ENCODE measurements at places on chromosomes 3 and 15.

- no peak for DNase-seq
Observed at GRCh38 chr3:112847692-112848091, 1.0 kb upstream of the CD200R1L start.

GRCh38 chr3:198093112-198093679 is 133.2 kb downstream of the LMLN start:
- DNase-seq: no peak

DNA sequence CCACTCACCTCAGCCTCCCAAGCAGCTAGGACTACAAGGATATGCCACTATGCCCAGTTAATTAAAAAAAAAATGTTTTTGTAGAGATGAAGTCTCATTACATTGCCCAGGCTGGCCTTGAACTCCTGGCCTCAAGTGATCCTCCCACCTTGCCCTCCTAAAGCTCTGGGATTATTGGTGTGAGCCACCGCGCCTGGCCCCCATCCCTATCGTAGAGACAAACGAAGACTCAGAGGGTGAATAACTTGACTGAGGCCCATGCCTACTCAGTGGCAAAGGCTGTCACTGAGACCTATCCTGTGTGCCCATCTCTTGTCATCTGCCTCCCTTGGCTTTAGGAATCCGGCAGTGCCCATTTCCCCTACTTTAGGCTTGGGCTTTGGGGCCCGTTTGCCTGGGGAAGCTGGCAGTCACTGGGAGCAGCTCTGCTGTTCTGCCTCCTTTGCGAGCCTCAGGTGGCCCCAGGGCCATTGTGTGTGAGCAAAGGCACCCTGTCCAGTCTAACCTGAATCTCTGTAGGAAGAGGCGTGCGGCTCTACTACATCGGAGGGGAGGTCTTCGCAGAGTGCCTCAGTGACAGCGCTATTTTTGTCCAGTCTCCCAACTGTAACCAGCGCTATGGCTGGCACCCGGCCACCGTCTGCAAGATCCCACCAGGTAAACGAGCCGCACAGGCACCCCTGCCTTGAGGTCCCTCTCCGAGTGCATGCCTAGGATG is 70.1 kb downstream of the AAGAB start:
- no peak for DNase-seq

- DNase-seq: no peak
Observed at GRCh38 chr3:78804251-78805037, 963.4 kb downstream of the ROBO1 start.

- no peak for DNase-seq
Observed at GRCh38 chr3:112127522-112128494, 5.2 kb downstream of the GCSAM start.

- no peak for DNase-seq
Observed at GRCh38 chr3:72011485-72011884, 226.5 kb upstream of the PROK2 start.

DNA sequence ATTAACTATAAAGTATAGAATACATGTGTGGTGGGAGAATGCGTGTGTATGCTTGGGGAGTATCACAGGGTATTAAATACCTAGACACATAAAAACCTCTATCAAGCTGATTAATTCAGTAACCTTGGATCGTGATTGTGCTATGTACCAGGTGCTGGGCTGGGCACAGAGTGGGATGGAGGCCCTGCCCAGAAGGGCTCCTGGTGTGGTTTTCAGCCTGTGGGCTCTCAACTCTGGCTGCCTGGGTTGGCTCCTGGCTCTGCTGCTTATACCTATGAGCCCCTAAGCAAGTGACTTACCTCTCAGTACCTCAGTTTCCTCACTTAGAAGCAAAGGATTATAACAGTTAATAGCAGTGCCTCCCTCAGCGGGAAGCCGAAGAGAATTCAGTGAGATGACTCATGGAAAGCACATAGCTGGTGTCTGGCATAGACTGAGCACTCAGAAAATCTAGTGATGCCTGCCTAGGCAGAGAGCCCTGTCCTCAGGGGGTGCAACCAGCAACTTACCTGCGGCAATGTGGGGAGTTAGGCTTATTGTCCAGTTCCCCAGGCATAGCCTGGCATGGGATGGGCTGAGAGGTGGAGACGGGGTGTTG is 90.6 kb upstream of the MYZAP start:
- no peak for DNase-seq

DNA sequence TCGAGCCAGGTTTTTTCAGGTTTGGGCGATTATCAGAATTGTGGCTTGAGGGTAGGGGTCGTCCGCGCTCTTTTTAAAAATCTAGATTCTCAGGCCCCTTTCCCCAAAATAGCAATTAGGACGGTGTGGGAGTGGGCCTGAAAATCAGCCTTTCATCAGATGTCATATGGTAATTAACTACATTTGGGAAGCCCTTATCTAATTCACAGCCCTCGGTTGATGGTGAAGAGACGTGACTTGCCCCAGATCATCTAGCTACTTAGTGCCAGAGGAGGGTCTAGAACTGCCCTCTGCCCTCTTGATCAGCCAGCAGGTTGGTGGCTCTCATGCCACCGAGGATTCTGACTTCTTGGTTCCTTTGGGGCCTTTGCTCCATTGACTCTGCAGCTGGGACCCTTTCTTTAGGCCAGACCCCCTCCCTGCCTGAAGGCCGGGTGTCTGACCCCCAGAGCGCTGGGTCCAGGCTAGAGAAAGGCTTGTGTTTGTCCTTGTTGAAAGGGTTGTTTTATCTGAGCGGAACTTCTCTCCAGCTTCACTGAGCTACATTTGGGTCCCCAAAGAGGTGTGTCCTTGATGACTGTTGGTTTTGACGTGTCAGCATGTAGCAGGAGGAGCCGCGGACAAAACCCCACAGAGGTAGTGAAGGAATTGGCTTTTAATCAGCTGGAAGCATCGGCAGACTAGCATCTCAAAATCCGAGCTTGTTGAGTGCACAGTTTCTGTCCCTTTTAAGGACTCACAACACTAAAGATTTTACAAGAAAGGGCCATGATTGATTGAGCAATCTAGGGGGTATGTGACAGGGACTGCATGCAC is 857 bp downstream of the AEN start:
- peak; percentile 54 for DNase-seq

DNA sequence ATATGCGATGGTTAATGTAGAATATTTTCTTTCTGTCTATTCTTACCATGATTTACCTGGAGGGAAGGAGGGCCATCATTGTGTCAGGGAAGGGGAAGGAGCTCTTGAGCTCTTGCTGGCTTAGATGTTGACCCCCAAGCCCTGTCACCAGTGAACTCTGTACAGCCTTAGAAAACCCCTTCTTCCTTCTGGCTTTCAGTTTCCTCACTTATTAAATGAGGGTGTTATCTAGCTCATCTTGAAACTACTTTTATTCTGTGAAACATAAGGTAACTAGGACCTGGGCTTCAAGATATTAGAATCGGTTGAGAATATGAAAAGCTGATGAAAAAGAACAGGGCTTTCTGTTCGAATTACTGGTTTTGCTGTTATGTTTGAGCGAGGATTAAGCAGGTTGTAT is 25.1 kb upstream of the UTS2B start:
- no peak for DNase-seq

GRCh38 chr15:99441444-99441800 is 124.4 kb upstream of the MEF2A start:
- no peak for DNase-seq

DNA sequence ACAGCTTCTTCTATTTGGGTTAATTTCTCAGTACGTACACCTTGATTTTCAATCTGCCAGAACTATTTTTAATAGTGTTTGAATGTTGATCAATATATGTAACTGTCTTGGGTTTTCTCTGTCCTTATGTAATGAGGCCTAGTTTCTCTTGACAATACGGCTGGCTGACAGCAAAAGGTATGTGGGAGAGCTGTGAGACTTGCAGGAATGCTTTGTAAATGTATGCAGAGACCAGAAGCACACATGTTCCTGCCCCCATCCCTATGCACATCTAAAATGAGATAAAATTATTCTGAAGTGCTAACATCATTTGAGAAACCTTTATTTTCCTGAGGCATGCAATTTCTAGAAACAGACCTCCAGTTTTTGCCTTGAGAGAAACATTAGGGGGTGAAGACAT is 593.8 kb upstream of the GBE1 start:
- no peak for DNase-seq

GRCh38 chr3:150055332-150055731 is 84.6 kb upstream of the PFN2 start:
- DNase-seq: no peak

DNA sequence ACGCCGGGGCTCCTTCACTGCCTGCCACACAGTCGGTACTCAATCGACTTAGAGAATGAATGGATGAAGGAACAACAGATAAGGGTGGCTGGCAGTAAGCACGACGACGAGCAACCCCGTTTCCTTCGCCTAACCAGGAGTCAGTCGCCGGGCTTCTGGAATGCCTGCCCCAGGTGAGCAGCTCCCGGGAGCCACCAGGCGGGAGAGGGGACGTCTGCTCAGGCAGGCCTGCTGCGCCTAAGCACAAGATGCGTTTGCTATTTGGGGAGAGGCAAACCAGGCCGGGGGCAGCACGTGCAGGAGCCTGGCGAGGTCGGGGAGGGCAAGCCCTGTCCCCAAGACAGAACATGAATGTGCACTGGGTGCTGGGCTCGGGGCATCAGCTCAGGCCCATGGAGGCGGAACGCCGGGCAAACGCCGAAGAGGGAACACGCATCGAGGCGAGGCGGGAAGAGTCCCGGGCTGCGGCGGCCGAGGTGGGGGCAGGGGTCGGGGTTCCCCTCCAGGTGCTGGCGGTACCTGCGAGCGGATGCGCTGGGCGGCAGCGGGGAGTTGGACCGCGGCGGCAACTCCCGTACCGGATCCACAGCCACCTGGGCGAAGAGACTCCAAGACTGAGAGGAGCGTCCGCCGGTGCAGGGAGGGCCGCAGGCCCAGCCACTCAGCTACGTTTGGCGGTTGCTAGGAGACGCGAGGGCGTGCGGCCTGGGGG is at the start of gene CFAP92:
TSS of gene CFAP92 (minus strand) at position 616 of the 712 bp plus-strand sequence. CDS start 772 bp downstream, outside the sequence.
- DNase-seq: peak; percentile 93

- DNase-seq: no peak
Observed at GRCh38 chr3:161415506-161416231, 44.4 kb upstream of the SPTSSB start.

DNA sequence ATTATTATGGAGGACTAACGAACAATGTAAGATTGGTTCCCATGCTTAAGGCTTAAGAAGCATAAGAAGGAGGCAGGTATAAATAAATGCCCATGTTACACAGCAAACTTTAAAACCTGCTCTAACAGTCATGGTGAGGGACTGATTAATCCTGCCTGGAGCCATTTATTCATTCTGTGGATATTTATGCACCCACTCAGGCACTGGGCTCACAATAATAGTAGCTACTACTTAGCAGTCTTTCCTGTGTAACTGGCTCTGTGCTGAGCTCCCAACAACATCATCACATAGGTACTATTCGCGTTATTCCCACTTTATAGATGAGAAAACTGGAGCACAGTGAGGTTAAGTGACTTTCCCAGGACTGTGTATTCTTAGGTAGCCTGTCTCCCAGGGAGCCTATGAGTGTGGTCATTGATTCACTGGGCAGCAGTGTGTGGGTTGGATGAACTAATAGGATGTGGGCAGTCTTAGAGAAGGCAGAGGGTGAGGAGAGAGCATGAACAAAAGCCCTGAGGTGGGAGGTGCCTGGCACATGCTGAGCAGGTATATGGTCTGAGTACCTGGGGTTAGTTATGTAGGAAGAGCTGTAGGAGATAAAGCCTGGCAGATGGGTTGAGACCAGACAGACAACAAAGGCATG is 44.1 kb upstream of the UMPS start:
- DNase-seq: no peak

DNA sequence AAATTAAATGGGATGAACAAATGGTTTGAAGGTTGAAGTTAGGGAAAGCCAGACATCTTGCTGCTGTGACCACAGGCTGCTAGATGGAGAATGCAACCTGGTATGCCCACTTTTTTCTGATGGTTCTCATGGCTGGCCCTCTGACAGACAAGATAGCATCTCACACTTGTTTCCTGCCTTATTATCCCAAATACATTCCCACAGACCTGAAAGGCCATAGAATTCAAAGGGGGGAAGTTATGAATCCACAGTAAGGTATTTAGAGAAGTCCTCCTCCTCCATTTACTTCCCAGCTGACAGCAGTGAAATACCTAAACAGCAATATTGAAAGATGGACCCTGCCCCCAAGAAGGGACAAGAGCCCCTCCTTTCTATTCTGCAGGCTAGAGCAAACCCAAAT is 32.4 kb downstream of the LEO1 start:
- no peak for DNase-seq

DNA sequence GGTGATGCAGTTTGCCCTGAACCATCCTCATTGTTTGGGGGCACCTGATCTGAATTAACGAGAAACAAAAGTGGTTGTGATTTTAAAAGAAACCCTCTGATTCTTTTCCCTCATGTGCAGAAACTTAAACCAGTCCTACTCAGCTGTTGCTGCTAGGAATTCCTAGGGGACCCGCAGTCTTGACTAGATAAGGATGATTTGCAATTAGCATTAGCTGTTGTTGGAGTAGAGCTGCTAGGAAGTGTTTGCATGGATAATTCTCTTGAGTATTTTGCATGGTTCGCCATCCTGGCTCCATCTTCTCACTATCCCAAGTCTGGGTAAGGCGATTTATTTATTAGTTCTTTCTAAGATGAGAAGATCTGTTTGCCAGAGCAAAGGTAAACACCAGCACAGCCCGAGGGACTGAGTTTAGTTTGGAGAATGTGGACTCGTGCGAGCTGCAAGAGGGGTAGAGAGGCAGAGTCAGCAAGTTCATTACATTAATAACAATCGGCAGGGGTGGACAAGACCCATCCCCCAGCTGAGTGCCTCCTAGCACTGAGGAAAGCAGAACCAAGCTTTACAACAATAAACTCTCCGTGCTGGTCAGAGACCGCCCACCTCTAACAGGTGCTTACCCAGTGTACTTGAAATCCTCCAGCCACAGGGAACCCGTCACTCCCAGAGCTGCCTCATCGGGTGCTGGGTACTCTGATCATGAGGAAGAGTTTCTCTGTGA is 4.1 kb downstream of the FGD5 start:
- DNase-seq: no peak

DNA sequence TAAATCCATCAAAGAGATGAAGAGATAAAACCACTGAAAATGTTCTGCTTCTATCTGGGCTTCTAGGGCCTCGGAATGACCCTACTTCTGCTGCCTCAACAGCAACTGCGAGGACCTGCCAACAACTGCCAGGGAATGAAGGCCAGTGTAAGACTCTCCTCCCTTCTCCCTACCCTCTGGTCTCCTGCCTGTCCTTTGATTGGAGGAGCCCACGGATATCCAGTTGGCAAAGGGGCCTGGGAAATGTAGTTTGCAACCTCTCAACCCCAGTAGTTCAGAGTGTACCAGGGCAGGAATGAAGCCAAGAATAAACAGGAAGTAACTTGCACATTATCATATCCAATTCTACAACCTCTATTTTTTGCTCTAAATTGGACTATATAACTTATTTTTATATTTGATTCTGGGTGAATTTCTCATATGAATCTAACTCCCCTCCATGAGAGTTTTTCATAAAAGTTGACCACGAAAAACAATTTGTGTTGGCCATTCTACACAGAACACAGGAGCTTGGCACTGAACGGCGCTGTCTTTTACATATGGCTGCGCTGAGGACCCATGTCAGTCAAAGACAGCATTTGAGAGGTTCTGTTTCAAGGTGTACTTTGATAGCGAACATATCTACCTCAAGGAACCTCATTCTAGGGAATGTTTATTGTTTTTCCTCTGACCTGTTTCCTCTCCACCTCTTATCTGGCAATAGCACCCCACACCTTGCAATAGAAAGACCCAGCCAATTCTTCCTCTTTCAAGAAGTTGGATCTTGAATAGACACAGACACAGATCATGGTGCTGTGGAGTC is 91.1 kb upstream of the RNF7 start:
- no peak for DNase-seq

Measured in activated CD4-positive, alpha-beta T cell treated with anti-CD3 and anti-CD28 coated beads, Interleukin-2, amount 50 U/mL, for 1 hour (primary cell).